SK-N-SH (cell line): ENCODE measurements at places on chromosomes 5 and 9. TPM values are rescaled to one million over a fixed set of nuclear protein-coding genes. Genes with fewer than 3 reads are reported as not detected.

DNA sequence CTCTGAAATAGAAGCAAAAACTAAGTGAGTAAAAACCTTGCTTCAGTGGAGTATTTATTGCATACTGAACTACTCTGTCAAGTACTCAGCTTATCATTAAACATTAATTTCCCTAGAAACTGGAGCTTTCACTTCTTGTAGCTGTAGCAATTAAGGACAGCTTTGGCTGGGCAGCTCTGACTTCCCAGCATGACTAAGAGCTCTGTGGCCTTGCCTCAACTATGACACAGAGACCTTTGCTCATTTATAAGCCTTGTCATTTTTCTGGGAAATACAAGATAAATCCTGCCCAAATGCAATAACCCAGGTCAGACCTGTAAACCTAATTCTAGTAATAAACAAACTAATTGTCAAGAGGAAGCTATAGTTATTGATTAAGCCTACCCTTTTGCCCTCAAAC is 65.4 kb upstream of the STK32A start:
- no peak for DNase-seq

DNA sequence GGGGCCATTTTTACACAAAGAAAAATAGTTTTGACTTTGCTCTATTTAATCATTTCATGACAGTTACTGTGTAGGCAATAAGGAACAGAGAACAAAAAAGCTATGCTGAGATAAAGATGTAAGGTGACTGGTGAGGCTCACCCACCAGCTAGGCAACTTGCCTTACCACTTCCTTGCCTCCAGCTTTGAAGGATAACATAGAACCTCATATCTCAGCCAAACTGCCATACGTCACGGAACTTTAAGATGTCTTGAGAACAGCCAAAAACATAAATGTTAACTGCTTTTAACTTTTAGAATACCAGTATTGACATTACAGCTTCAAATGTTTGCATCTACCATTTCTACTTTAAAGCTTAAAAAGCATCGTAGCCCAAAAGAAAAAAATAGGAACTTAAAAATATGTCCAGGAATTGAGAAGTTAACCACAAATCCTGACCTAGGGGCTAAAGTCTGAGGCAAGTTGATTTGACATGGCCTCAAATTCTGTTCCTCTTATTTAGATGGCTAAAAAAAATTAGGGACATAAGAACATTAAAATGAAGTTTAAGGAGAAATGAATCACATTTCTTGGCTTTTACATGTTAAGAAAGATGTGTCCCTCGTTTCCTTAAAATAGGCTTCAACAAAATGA is 7.7 kb upstream of the GCNT4 start:
- no peak for DNase-seq

GRCh38 chr9:76395381-76395780 is 1.2 kb upstream of the RFK start:
- no peak for DNase-seq

GRCh38 chr5:61198606-61199005 is 36.3 kb upstream of the SMIM15 start:
- DNase-seq = no peak

- no peak for DNase-seq
Measured at GRCh38 chr5:176606032-176606431, 3.9 kb downstream of the GPRIN1 start.

- no peak for DNase-seq
Measured at GRCh38 chr5:33526755-33527154, 86.0 kb downstream of the TARS1 start.

GRCh38 chr5:58986281-58986680 is 403.4 kb downstream of the RAB3C start:
- DNase-seq = no peak

DNA sequence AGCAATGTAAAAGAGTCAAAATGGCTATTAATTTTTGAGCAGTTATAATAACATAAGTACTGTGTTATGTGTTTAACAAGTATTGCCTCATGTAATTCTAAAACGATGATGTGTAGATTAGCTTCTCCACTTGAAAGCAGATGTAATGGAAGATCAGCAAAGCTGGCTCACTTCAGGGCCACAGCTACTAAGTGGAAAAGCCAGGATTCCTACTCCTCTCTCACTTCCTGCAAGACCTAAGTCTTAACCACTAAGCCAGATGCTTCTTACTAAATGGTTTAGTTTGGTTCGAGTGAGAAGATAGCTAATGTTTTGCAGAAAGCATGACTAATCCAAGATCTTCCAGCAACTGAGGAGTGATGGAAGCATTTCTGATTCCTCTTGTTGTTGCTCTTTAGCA is 15.7 kb upstream of the TNC start:
- DNase-seq = no peak

DNA sequence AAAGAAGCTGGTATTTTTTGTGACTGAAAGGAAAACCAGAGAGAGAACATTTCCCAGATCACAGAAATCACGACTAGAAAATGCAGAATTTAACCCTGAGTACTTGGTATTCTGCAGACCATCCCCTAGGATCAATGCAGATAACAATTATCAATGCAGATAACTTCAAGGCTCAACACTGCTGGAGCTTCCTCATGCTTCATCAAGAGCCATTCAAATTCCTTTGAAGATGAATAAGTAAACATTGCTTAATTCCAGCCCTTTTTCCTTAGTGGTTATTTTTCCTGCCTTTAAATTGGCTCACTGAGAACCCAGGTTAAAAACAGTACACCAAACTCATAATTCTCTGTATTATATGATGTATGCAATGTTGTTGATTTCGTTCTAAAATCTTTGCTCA is 370.1 kb upstream of the TLE4 start:
- no peak for DNase-seq

DNA sequence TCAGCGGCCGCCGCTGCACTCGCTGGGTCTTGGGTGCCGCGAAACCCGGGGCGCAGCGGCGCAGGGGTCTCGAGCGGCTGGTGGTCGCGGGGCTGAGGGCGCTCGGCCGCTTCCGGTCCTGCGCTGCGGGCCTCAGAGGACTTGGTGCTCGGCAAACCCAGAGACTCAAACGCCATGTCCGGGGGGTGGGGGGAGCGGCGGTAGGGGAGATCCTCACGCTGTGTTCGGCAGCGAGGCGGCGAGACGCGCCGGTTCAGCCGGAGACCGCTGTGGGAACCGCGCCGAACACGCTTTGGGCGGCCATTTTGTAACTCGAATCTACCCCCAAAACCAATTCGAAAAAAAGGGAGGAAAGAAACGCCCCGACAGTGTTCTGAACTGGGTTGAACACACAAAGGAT is 317.5 kb upstream of the CDH18 start:
- DNase-seq = no peak

DNA sequence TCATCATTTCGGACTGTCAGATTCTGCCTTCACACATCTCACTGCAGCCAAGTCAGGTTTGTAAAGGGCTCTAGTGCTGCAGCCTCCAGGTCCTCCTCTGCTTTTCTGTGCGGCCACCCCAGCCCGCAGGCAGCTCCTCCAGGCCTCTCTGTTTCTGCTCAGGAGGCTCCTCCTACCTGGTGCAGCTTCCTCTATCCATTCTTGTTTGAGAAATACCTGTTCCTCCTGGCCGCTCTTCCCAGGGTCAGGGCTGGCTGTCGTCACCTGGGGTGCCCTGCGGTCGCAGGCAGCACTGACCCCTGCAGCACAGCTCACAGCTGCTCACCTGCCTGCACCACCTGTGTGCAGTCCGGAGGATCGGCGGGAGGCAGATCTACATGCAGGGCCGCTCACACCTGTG is 387.7 kb upstream of the IRX4 start:
- DNase-seq = no peak

ROPN1L gene
- 0.31 and 0.58 TPM in 2 replicates for polyA plus RNA-seq

SLC6A18 gene
- polyA plus RNA-seq = not detected in 2 replicates

TAF11L14 gene
- polyA plus RNA-seq = not detected in 2 replicates
